ENCODE measurements at places on chromosomes 12 and 14.

DNA sequence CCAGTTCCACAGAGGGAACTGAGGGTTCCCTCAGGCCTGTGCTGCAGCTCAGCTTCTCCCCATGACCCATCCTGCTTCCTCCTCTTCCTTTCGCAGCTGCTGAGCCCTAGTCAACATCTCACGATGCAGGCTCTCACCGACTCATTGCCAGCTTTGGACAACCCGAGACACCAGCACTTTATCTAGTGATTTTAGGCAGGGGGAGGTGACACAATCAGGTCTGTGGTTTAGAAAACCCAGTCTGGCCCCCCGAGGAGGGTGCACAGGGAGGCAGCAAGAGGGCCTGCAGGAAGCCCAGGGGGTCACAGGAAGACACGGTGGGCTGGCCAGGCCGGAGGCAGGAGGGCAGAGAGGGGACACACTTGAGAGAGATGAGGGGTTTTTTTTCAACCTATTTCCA lies 35.4 kb downstream of the DIO3 start:
- H3K36me3 ChIP-seq: no peaks in the 10 kb centered on the region
- peaks cover 54% of the 10 kb centered on the region for H3K4me1 ChIP-seq
- DNase-seq: no peak
- peak overlapping the region; percentile 76 for H3K4me3 ChIP-seq

DNA sequence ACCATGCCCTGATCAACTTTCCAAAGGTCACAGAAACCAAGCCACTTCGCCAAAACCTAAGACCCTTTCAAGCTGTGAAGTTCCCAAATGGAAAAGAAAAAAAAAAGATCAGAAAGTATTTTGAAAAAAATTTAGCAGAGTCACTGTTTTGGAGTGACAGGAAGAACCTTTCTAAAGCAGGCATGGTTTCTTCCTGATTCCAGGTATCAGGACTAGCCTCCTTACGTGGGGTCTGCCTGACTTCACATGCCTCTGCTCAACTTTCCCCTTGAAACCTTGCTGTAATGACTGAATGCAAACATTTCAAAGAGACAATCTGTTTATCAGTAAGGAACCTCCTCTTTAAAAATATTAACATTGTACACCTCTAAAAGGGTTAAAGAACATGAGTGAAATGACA lies 9.5 kb downstream of the CORO1C start:
- peaks cover 1% of the 10 kb centered on the region for H3K4me1 ChIP-seq
- no peaks in the 10 kb centered on the region for H3K36me3 ChIP-seq
- H3K27me3 ChIP-seq: no peaks in the 10 kb centered on the region
- no peak overlapping the region for H3K27ac ChIP-seq
- no peak for DNase-seq
- H3K4me3 ChIP-seq: no peak overlapping the region

DNA sequence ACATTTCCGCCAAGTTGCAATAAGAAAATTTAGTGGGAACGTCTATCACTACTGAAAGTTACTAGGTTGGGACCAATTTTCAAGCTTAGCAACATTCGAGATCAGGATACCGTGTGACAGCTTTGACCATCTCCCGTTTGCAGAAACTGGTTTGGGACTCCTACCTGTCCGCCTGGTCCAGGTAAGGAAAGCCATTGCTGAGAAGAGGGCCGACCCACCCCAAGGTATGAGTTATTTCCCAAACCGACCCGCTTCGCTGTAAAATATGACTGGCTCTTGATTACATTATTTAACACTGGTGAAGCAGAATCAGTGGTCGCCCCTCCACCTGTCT lies 271 bp downstream of the DNAI7 start:
- H3K27ac ChIP-seq: peak overlapping the region; percentile 99
- no peaks in the 10 kb centered on the region for H3K27me3 ChIP-seq
- peak overlapping the region; percentile 98 for H3K4me3 ChIP-seq
- peaks cover 15% of the 10 kb centered on the region for H3K4me1 ChIP-seq
- no peaks in the 10 kb centered on the region for H3K36me3 ChIP-seq

DNA sequence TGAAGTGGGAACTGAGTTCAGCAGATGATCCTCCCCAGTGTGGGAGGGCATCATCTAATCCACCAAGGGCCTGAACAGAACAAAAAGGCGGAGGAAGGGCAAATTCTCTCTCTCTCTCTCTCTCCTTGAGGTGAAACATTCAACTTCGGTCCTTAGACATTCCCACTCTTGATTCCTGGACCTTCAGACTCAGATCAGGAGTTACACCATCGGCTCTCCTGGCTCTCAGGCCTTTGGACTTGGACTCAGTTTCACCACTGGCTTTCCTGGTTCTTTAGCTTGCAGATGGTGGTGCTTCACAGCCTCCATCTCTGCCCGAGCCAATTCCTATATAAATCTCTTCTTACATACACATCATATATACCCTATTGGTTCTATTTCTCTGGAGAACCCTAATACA lies 73.2 kb downstream of the SPPL3 start:
- H3K4me3 ChIP-seq: no peak overlapping the region
- peaks cover 61% of the 10 kb centered on the region for H3K4me1 ChIP-seq
- DNase-seq: no peak
- peak overlapping the region; percentile 53 for H3K27ac ChIP-seq
- H3K27me3 ChIP-seq: no peaks in the 10 kb centered on the region

DNA sequence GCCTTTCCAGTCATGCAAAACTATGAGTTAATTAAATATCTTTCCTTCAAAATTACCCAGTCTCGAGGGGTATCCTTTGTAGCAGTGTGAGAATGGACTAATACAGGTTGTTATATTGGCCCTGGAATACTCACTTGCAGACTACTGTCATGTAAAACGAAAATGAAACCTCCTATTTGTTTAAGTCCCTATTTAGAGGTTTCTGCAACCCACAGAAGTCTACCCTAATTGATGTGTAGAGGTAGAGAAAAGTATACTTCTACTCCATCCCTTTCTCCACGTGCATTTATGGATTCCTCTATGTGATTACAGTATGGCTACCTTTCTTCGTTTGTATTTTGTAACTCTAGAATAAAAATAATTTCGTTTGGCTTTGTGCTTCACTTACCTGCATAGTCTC lies 371.1 kb downstream of the FSCB start:
- H3K4me3 ChIP-seq: no peak overlapping the region
- no peaks in the 10 kb centered on the region for H3K27me3 ChIP-seq
- H3K27ac ChIP-seq: no peak overlapping the region
- H3K36me3 ChIP-seq: no peaks in the 10 kb centered on the region
- no peak for DNase-seq

GRCh38 chr12:118611295-118611694 lies 234.9 kb downstream of the SUDS3 start:
- H3K27me3 ChIP-seq: peaks cover 30% of the 10 kb centered on the region
- H3K27ac ChIP-seq: no peak overlapping the region
- peaks cover 5% of the 10 kb centered on the region for H3K36me3 ChIP-seq
- no peak for DNase-seq
- H3K4me1 ChIP-seq: no peaks in the 10 kb centered on the region
- no peak overlapping the region for H3K4me3 ChIP-seq

GRCh38 chr14:81868172-81868571 lies 334.5 kb upstream of the SEL1L start:
- no peak overlapping the region for H3K27ac ChIP-seq
- H3K4me3 ChIP-seq: no peak overlapping the region
- H3K4me1 ChIP-seq: no peaks in the 10 kb centered on the region
- H3K27me3 ChIP-seq: no peaks in the 10 kb centered on the region
- no peak for DNase-seq
- H3K36me3 ChIP-seq: no peaks in the 10 kb centered on the region

GRCh38 chr12:57735952-57736740 lies 2.4 kb downstream of the AGAP2 start:
- peaks cover 40% of the 10 kb centered on the region for H3K4me1 ChIP-seq
- H3K27me3 ChIP-seq: no peaks in the 10 kb centered on the region
- DNase-seq: no peak
- no peak overlapping the region for H3K4me3 ChIP-seq

- no peak overlapping the region for H3K4me3 ChIP-seq
- H3K36me3 ChIP-seq: peaks cover 21% of the 10 kb centered on the region
- peaks cover 52% of the 10 kb centered on the region for H3K4me1 ChIP-seq
- DNase-seq: no peak
Observed at GRCh38 chr14:93316716-93317115, 16.1 kb downstream of the BTBD7 start.

GRCh38 chr12:3004655-3005565 lies 45.7 kb downstream of the TEAD4 start:
- no peaks in the 10 kb centered on the region for H3K36me3 ChIP-seq
- no peak overlapping the region for H3K4me3 ChIP-seq
- no peak overlapping the region for H3K27ac ChIP-seq
- H3K4me1 ChIP-seq: no peaks in the 10 kb centered on the region

DNA sequence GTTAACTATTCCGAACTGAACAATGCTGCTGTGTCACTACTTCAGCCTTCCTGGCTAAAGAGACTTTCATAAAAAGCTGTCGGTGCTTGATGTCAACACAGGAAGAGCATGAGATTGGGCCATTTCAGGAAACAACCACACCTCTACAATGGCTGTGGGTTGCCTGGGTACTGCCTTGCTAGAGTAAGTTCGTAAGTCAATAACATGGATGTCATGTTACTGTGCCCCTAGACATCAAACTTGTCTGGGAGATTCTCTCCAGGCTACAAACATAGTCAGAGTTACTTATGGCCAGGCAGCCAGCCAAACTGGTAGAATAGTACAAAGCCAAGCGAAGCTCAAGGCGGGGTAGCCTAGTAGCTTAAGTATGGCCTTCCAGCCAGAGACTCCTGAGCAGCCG lies 23.1 kb downstream of the MAX start:
- peaks cover 87% of the 10 kb centered on the region for H3K4me1 ChIP-seq
- DNase-seq: no peak
- peak overlapping the region; percentile 57 for H3K27ac ChIP-seq
- H3K27me3 ChIP-seq: no peaks in the 10 kb centered on the region

GRCh38 chr12:29710104-29710503 lies 73.6 kb downstream of the TMTC1 start:
- H3K27ac ChIP-seq: no peak overlapping the region
- H3K36me3 ChIP-seq: no peaks in the 10 kb centered on the region
- no peak overlapping the region for H3K4me3 ChIP-seq
- DNase-seq: no peak
- peaks cover 5% of the 10 kb centered on the region for H3K27me3 ChIP-seq

- no peak overlapping the region for H3K27ac ChIP-seq
- no peaks in the 10 kb centered on the region for H3K27me3 ChIP-seq
- no peak overlapping the region for H3K4me3 ChIP-seq
- no peak for DNase-seq
Observed at GRCh38 chr14:102194856-102195255, 55.2 kb downstream of the WDR20 start.

GRCh38 chr12:69501154-69501895 lies 31.1 kb downstream of the FRS2 start:
- no peak overlapping the region for H3K4me3 ChIP-seq
- H3K36me3 ChIP-seq: peaks cover 16% of the 10 kb centered on the region
- H3K4me1 ChIP-seq: peaks cover 58% of the 10 kb centered on the region
- no peaks in the 10 kb centered on the region for H3K27me3 ChIP-seq
- DNase-seq: no peak

GRCh38 chr12:47747126-47747525 lies 11.6 kb downstream of the RAPGEF3 start:
- no peak overlapping the region for H3K4me3 ChIP-seq
- DNase-seq: no peak
- H3K27ac ChIP-seq: no peak overlapping the region
- H3K27me3 ChIP-seq: no peaks in the 10 kb centered on the region

DNA sequence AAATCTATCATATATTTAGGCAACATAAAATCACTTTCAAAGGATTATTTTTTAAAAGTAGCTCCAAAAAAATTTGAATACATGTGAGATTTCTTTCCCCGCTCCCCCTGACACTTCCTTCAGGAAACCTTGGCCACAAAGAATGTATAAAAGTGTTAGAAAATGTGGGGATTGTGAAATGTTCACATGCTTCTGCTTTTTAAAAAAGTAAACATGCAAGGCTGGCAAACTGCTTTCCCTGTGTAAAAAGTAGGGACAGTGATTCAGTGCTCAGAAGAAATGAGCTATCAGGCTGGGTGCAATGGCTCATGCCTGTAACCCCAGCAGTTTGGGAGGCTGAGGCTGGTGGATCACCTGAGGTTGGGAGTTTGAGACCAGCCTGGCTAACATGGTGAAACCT lies 26.6 kb downstream of the MBIP start:
- H3K36me3 ChIP-seq: no peaks in the 10 kb centered on the region
- H3K4me1 ChIP-seq: no peaks in the 10 kb centered on the region
- no peaks in the 10 kb centered on the region for H3K27me3 ChIP-seq

DNA sequence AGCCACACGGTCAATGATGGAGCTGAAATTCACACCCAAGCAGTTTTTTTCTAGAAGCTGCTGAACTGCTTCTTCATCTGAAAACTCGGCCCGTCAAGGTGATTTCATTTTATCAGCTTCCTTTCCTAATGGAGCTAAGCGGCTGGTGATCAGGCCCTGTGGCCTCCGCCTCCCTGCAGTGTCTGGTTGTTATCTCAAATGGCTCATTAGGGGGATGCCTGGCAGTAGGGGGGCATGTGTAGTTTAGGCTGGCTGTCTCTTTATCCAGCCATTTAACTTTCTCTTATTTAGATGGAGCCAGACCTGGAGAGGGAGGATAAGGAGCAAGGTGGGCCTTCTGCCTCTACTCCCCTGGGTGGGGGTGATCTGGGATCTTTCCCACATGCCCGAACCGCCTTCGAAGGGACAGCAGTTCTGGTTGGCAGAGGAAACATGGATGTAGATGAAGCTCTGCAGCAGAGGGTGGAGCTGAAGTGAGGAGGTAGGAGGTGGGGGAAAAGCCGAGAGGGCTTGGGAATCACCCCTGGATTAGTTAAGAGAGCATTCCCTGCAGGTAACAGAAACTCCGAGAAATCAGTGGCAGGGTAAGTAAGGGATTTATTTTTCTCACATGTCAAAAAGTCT lies 64.4 kb downstream of the TGFB3 start:
- H3K4me1 ChIP-seq: peaks cover 1% of the 10 kb centered on the region
- no peak for DNase-seq
- no peak overlapping the region for H3K27ac ChIP-seq
- no peak overlapping the region for H3K4me3 ChIP-seq
- no peaks in the 10 kb centered on the region for H3K36me3 ChIP-seq

DNA sequence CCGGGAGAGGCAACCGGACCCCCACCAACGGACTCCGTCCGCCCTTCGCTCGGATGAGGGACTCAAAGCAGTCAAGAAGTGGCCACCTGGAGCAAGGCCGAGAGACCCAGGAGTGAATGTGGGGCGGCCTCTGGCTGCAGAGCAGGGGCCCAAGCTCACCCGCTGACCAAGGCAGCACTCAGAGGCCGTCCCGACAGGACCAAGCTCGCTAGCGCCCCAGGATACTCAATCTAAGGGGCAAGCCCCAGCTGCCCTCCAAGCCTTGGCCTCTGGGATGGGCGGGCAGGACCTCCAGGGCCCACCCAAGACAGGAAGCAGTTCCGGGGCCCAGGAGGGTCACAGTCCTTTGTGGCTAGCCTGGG lies 936 bp downstream of the AKT1 start:
- H3K27me3 ChIP-seq: no peaks in the 10 kb centered on the region
- H3K36me3 ChIP-seq: no peaks in the 10 kb centered on the region
- no peak for DNase-seq
- peaks cover 18% of the 10 kb centered on the region for H3K4me1 ChIP-seq

DNA sequence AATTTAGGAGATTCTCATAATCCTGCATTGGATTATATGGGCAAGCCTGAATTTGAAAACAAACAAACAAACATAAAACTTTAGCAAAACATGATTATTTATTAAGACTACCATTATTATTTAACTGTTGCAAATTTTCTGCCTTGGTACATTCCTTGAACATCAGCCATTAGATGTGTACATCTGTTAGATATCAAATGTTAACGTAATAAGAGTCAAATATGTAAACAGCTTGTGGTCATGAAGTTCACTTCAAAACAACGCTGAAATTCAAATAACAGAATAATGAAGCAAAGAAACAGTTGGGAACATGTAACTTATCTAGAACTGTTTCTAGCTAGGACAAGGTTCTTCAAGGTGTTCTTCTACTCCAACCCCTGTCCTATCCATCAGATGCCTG lies 14.3 kb upstream of the TMX1 start:
- H3K36me3 ChIP-seq: peaks cover 6% of the 10 kb centered on the region
- no peaks in the 10 kb centered on the region for H3K27me3 ChIP-seq
- no peak overlapping the region for H3K27ac ChIP-seq
- no peak for DNase-seq
